ENCODE measurements at places on chromosomes 16 and 17. TPM values are rescaled to one million over a fixed set of nuclear protein-coding genes. Genes with fewer than 3 reads are reported as not detected.

PERCC1 gene
- polyA plus RNA-seq = not detected

EVPLL gene
- not detected for polyA plus RNA-seq

GRCh38 chr17:42010898-42011516 lies 6.2 kb downstream of the DNAJC7 start:
- no peak for DNase-seq

- no peak for DNase-seq
Measured at GRCh38 chr16:59601452-59601851, 867.3 kb upstream of the GOT2 start.

DNA sequence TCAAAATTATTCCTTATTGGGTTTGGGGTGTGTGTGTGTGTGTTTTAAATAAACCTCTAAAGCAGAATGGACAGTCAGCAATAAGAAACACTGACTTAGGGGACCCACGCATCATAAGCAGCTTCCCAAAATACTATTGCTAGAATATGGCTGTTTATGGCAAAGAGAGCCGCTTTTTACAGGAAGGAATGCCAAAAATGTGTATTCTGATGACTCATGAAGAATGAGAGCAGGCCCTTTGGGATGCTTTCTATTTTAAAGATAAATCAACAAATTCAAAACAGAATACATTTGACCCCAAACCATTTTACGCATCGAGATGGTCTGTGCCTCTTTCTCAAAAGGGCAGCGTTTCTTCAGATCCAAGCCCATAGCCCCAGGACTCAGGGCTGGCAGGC lies 37.5 kb downstream of the ARHGAP17 start:
- peak; percentile 66 for DNase-seq

DNA sequence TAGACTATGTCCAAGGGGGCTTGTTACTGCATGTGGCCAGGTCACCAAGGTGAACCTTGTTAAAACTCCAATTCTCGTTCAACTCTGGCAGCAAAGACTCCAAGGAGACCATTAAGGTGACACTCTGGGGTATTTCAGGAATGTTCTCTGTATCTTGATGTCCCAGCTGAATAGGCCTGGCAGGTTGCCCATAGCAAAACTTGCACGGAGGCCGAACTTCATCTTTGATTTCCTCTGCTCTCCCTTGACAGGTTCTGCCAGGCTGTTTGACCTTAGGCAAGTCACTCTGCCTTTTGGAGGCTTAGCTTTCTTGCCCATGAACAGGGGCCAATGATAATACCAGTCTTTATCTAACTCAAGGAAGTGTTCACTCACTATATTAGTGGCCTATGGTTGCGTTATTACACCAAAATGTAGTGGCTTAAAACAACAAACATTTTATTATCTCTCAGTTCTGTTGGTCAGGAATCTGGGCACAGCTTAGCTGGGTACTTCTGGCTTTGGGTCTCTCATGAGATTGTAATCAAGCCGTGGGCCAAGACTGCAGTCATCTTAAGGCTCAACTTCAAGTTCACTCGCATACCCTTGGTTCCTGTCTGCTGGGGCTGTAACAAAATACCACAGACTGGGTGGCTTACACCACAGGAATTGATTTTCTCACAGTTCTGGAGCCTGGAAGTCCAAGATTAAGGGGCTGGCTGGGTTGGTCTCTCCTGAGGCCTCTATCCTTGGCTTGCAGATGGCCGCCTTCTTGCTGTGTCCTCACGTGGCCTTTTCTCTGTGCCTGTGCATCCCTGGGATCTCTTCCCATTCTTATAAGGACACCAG lies 168.5 kb downstream of the UTP18 start:
- no peak for DNase-seq

- no peak for DNase-seq
Measured at GRCh38 chr17:61452301-61453290, at the start of gene TBX4. TSS of gene TBX4 (plus strand) at chr17:61452422. CDS start at chr17:61456491, 4,069 bp downstream.

DNA sequence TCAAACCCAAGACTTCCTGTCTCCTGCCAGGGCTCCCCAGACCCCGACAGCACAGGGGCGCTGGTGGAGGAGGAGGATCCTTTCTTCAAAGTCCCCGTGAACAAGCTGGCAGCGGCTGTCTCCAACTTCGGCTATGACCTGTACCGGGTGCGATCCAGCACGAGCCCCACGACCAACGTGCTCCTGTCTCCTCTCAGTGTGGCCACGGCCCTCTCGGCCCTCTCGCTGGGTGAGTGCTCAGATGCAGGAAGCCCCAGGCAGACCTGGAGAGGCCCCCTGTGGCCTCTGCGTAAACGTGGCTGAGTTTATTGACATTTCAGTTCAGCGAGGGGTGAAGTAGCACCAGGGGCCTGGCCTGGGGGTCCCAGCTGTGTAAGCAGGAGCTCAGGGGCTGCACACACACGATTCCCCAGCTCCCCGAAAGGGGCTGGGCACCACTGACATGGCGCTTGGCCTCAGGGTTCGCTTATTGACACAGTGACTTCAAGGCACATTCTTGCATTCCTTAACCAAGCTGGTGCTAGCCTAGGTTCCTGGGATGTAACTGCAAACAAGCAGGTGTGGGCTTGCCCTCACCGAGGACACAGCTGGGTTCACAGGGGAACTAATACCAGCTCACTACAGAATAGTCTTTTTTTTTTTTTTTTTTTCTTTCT lies 8.1 kb downstream of the SERPINF1 start:
- DNase-seq = no peak

- DNase-seq = no peak
Measured at GRCh38 chr16:49640581-49640980, 215.3 kb downstream of the ZNF423 start.

DNA sequence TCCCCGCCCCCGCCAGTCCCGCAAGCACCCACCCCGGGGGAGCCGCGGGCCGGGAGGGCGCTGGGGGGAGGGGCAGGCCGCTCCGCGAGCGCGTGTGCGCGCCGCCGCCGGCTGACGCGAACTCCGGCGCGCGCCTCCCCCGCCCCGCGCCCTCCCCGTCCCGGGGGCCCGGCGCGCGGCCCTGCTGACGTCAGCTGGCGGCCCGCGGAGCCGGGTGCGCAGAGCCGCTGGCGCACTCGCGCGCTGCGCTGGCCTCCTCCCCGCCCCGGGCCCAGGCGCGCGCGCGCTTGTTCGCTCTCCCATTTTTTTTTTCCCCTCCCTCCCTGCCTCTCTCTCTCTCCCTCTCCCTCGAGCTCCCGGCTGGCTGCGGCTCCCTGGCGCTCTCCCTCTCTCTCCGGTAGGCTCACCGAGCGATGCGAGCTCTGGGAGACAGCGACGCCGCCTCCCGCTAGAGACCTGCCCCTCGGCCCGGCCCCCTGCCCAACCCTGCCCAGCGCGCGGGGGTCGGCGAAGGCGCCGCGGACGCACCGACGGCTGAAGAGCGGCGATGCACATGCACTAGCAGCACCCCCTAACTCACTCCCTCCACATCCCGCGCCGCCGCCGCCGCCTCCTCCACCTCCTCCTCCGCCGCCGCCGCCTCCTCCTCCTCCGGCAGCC lies at the start of gene GNAO1:
TSS of gene GNAO1 (plus strand) at position 334 of the 660 bp plus-strand sequence. CDS start 747 bp downstream, outside the sequence.
- peak; percentile 59 for DNase-seq

All from muscle of arm (tissue), 14 donors.